Natural killer cell (primary cell): ENCODE measurements at places on chromosomes 6 and 20.

DNA sequence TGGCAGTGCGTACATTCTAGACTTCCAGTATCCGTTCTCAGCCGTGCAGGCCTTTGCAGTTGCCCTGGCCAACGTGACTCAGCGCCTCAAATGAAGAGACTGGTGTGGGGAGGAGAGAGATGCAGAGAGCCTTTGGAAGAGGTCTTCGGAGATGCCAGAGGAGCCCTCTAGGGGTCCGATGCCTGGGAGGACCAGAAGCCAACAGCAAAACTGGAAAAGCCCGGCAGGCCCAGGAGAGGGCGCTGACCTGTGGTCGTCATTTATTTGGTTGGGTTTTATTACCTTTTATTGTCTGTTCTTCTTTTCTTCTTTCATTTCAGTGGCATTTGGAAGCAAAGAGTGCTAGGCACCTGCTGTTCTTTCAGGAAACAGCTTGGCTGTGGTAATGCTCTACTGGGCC lies 53.3 kb upstream of the TMEM181 start:
- no peak for DNase-seq

DNA sequence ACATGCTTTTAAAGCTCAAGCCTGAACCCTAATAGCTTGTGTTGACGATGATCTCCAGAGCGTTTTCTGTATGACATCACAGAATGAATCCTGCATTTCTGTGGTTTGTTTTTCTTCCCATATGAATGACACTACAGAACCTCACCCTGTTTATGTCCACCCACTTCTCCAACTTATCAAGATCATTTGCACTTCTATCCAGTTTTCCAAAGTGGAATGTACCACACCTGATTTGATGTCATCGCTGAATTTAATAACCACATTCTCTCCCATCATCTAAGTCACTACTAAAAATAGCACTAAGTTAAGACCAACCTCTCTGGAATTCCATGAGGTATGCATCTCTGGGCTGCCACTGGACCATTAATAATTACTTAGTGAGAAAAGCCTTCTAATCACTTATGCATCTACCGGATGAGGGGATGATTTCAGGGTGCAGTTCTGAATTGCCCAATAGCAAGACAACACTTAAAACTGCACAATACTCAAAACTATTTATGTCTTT lies 33.3 kb upstream of the CITED2 start:
- no peak for DNase-seq

- no peak for DNase-seq
Measured at GRCh38 chr6:41022294-41022693, 16.7 kb downstream of the UNC5CL start.

GRCh38 chr6:20892365-20892764 lies 358.1 kb downstream of the CDKAL1 start:
- no peak for DNase-seq

- no peak for DNase-seq
Measured at GRCh38 chr6:41428996-41429421, 93.6 kb downstream of the NCR2 start.

DNA sequence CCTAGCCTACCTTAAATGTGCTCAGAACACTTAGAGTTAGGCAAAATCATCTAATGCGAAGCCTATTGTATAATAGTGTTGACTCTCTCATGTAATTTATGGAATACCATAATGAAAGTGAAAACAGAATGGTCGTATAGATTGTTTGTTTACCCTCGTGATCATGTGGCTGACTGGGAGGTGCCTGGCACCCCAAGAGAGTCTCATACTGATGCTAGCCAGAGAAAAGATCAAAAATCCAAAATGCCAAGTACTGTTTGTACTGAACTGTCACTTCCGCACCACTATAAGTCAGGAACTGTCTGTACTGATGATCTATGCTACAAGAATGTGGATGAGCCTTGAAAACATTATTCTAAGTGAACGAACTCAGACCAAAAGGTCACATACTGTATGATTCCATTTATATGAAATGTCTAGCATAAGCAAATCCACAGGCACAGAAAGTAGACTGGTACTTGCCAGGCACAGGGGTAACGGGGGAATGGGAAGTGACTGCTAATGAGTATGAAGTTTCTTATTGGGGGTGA lies 22.4 kb downstream of the ZMYND8 start:
- no peak for DNase-seq

GRCh38 chr6:2596222-2596621 lies 154.5 kb downstream of the MYLK4 start:
- DNase-seq = no peak

DNA sequence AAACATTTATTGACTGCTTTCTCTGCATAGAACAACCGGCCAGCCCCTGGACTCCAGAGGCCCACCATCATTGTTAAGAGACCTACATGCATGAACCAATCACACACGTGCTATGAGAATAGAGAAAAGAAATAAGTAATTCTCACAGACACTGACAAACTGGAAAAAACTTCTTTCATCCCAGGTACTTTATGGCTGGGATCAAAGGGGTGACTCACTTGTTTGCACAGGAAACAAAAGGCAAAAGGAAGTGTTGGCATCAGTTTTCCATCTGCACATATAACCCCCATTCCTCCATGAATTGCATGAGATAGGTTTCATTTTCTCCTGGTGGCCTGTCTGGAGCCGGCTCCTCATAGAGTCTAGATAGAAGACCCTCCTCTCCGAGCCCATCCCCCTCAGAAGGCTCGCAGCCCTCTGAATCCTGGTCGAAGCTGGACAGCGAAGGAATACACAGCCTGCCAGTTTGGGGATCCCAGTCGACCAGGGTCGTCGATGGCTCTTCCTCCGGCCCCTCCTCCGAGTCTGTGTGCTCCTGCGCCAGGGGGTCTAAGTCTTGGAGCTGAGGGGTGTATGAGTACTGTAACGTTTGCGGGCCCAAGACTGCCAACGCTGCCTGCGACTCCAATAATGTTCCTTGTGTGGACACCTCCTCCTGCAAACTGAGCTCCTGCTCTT lies 43.3 kb downstream of the IL20RA start:
- DNase-seq = no peak

DNA sequence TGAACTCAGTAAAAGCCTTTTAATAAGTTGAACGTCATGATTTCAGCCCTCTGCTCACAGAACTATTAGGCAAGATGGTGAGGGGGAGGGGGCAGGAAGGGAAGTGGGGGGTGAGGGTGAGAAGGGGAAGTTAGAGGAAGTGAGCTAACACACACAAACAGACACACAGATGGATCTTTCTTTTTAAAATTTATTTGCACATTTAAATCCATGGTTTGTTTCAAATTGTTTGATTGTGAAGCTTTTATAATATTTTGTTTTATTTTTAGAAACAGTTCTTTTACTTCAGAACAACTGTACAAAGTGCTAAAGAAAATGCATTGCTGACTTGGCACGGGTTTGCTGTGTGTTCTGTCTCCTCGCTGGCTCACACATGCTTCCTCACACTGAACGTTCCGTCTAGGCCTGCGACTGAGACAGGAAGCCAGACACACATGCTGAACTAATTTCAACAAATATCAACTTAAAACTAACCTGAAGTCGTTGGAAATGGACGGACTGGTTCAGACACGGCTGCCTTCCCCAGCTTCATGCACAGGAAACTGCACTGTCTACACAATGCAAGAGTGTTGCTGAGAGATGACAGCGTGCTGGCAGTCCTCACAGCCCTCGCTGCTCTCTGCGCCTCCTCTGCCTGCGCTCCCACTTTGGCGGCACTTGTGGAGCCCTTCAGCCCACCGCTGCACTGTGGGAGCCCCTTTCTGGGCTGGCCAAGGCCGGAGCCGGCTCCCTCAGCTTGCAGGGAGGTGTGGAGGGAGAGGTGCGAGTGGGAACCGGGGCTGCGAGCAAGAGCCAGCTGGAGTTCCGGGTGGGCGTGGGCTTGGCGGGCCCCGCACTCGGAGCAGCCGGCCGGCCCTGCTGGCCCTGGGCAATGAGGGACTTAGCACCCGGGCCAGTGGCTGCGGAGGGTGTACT lies 8.1 kb upstream of the ZBP1 start:
- peak; percentile 49 for DNase-seq

GRCh38 chr6:132511831-132512220 lies 1.1 kb downstream of the STX7 start:
- no peak for DNase-seq

GRCh38 chr6:36302227-36302976 lies 32.5 kb downstream of the PNPLA1 start:
- peak; percentile 98 for DNase-seq

- DNase-seq = no peak
Measured at GRCh38 chr6:114407426-114408035, 64.7 kb upstream of the HS3ST5 start.

DNA sequence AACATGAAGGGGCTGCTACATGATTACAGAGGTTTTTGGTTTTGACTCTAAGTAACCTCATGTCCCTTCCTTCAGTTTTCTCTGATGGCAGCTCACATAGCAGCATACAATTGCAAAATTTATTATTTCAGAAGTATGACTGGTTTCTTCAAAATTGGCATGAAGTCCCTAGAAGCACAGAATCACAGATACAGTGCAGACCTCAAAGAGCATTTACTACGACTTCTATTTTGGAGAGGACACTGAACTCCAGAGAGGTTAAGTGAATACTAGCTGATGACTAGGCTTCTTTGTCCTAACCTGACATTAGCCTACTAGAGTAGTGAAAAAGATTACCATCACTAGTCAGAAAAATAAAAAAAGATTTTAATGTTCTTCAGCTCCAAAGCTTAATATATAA lies 664.3 kb downstream of the RFPL4B start:
- no peak for DNase-seq

DNA sequence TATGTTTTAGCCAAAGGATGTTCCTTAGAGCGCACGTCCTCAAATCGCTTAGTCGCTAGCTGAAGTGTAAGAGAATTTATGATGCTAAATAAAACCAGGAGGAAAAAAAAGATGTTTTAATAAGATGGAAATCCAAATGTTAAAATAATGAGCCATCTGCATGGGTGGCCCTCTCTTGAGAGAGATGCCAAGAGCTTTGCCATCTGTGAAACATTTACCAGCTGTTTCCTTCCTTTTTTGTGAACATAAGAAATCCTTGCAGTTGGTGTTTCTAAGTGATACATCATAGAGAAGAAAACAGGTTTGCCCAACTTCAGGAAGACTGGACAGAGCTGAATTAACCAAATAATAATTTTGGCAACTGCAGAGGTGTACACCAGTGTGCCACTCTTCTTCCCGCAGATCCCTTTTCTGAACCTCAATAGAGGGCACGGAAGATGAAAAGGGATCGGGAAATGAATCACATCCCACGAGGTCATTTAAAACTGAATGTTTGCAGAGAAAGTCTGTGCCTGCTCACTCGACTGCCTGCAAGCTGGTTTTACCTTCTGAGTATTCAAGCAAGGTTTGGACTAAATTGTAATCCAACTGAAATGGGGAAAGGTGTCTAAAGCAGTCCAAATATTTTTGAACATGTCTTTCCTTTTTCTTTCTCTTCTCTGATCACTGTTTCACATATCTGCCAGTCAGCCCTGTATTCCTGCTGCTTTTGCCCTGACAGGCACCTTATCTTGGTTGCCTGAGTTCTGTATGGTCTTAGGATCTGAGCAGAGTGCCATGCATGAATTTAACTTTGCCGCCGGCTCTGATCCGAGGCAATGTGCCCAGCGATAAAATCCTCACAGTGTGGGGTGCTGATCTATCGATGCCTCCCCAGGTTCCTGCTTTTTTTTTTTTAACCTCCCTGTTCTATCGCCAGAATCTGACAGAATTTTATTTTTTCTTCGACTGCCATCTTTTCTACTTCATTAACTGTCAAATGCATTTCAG lies 35.5 kb upstream of the TSHZ2 start:
- no peak for DNase-seq

- DNase-seq = no peak
Measured at GRCh38 chr20:19079536-19080299, 132.7 kb upstream of the SLC24A3 start.

GRCh38 chr6:105015482-105015881 lies 58.6 kb downstream of the LIN28B start:
- no peak for DNase-seq

DNA sequence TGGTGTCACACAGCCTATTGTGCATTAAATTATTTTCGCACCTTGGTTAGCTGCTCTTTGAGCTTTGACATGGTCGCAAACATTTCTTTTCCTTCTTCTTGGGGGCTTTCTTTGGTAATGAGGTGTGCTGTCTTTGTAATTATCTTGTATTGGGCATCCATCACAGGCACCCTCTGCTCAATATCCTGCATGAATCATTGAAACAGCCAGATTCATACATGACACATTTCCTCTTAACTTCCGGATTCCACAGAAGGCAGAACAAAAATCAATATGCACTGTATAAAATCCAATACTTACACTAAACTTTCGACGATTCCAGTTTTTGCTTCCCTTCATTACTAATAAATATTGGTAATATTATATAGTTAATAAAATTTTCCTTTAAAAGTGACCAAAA lies 175.6 kb downstream of the SYNE1 start:
- no peak for DNase-seq

GRCh38 chr20:33862709-33863403 lies 51.7 kb downstream of the CHMP4B start:
- peak; percentile 33 for DNase-seq

- no peak for DNase-seq
Measured at GRCh38 chr20:57800791-57801430, 91.1 kb upstream of the PMEPA1 start.

DNA sequence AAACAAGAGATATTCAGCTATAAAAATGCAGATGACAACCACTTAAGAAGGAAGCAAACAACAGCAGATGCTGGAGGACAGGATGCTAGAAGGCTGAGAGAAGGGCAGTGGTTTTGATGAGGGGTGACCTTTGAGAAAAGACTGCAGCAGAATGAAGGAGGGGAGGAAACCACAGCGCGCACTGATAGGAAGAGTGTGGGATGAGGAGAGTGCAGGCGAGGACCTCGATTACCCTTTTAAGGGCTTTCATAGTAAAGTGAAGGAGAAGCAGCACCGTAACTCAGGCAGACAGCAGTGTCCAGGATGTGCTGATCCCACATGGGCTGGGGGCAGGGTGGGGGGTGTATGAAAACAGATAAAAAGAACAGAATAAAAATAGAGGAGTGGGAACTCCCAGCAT lies 19.2 kb downstream of the ZBTB2 start:
- no peak for DNase-seq

GRCh38 chr6:117985916-117986315 lies 78.9 kb downstream of the SLC35F1 start:
- DNase-seq = no peak

- DNase-seq = no peak
Measured at GRCh38 chr20:20820104-20820503, 107.7 kb upstream of the RALGAPA2 start.

DNA sequence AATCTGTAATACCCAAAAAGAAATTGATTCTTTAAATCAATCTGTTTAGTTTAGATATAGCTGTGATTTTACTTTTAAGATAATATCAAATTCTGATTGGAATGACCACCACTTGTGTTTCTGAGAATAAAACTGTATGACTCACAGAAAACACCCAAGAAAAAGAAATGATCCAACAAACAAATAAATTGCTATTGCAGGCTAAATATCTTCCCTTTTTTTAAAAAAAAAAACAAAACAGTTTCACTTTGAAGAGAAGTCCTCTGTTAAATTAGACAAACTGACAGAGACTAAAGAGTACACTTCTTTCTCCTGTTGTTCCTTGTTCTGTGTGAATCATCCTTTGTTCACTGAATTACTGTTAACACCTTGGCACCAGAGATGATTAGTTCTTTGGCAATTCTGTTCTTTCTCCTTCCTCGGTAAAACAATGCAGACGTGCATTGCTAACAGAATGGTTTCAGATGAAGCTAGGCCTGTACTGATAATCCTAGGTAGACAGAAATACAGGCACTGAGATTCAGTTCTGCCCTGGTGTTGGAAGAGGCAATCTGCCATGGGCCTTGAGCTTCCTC lies 895.2 kb upstream of the CITED2 start:
- DNase-seq = no peak

- no peak for DNase-seq
Measured at GRCh38 chr6:90484903-90485302, 102.0 kb downstream of the MAP3K7 start.
